Astrocyte (in vitro differentiated cells and primary cell): ENCODE measurements at places on chromosomes 16 and 17. TPM values are rescaled to one million over a fixed set of nuclear protein-coding genes. Genes with fewer than 3 reads are reported as not detected.

Gene SPAG9
- total RNA-seq, result 97.7 and 102 TPM in 2 replicates

Gene ABCC11
- total RNA-seq, result 0.29 and 0.32 TPM in 2 replicates

Gene ATP1B2
- 0.65 and 0.89 TPM in 2 replicates for total RNA-seq

Gene FSCN2
- 5.6 and 8.0 TPM in 2 replicates for total RNA-seq

Gene SHBG
- total RNA-seq, result 0.79 and 1.4 TPM in 2 replicates

Gene ZNF205
- total RNA-seq, result 13.2 and 15.4 TPM in 2 replicates

Gene SYT17
- total RNA-seq, result 2.5 and 4.8 TPM in 2 replicates

Gene SPEM3
- total RNA-seq, result 0.07 TPM in 1 of 2 replicates, not detected in the other

Gene CCDC182
- total RNA-seq, result not detected in 2 replicates

Gene CHTF18
- total RNA-seq, result 9.8 and 14.8 TPM in 2 replicates

Gene OR1E2
- total RNA-seq, result not detected in 2 replicates

Gene RND2
- 1.3 and 2.3 TPM in 2 replicates for total RNA-seq

Gene MYH13
- not detected in 2 replicates for total RNA-seq

Gene CBX1
- 62.8 and 69.3 TPM in 2 replicates for total RNA-seq

Gene TNS4
- total RNA-seq, result not detected in 2 replicates

Gene ITGB3
- total RNA-seq, result 44.0 and 59.2 TPM in 2 replicates

Gene SHISA6
- total RNA-seq, result not detected in 2 replicates

Gene C16orf92
- not detected in 2 replicates for total RNA-seq

Gene CSH2
- total RNA-seq, result 4.3 and 5.8 TPM in 2 replicates

Gene PLA2G10
- total RNA-seq, result not detected in 2 replicates

Gene DCAKD
- total RNA-seq, result 34.8 and 43.3 TPM in 2 replicates

Gene KRTAP3-1
- total RNA-seq, result not detected in 2 replicates

Gene MLYCD
- total RNA-seq, result 2.7 and 2.8 TPM in 2 replicates

Gene SCN4A
- 0.22 and 0.43 TPM in 2 replicates for total RNA-seq

Gene TLCD1
- 24.6 and 25.1 TPM in 2 replicates for total RNA-seq

Gene CFAP97D1
- total RNA-seq, result 0.16 TPM in 1 of 2 replicates, not detected in the other

Gene KRT27
- not detected in 2 replicates for total RNA-seq

Gene SNAI3
- total RNA-seq, result 0.22 and 0.48 TPM in 2 replicates

Gene TNP2
- not detected in 2 replicates for total RNA-seq

Gene CALB2
- 4.2 TPM in 2 replicates for total RNA-seq

Gene MPG
- total RNA-seq, result 56.5 and 62.7 TPM in 2 replicates

Gene TSPOAP1
- total RNA-seq, result 0.60 and 0.79 TPM in 2 replicates

Gene CHST5
- 0.09 TPM in 1 of 2 replicates, not detected in the other for total RNA-seq

Gene ARL17A
- total RNA-seq, result 11.0 and 11.6 TPM in 2 replicates

Gene DDX42
- 120 and 125 TPM in 2 replicates for total RNA-seq

Gene AHSP
- total RNA-seq, result not detected in 2 replicates

Gene PRRT2
- 6.2 and 6.7 TPM in 2 replicates for total RNA-seq

Gene KCNJ12
- total RNA-seq, result 1.2 and 1.3 TPM in 2 replicates

Gene REXO5
- total RNA-seq, result 0.99 and 1.8 TPM in 2 replicates

Gene USP6
- 0.86 and 1.1 TPM in 2 replicates for total RNA-seq

Gene TMC7
- 4.7 and 6.7 TPM in 2 replicates for total RNA-seq
